ENCODE measurements at places on chromosomes 5 and 9.

- DNase-seq: no peak
These were observed 488.1 kb upstream of the PAPPA start for GRCh38 chr9:115665519-115665918.

DNA sequence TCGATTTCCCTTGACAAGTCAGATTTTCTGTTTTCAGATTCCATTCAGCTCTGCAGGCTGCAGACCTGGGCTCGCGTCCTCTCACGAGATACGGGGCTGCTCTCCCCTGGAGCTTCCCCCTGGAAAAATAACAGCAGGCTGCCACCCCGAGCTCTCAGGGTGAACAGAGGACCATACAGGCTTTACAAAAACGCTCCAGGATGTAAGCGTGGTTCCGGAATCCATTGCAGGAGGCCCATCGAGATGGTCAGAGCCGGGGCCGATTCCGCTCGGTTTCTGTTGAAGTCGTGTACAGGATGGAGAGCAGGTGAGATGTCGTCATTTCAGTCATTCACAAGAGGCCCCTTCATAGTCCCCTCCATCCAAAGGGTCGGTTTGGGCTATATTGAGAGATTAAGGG lies 297.7 kb upstream of the IRX4 start:
- no peak for DNase-seq

- no peak for DNase-seq
These were observed 26.7 kb downstream of the CYFIP2 start for GRCh38 chr5:157292599-157292998.

DNA sequence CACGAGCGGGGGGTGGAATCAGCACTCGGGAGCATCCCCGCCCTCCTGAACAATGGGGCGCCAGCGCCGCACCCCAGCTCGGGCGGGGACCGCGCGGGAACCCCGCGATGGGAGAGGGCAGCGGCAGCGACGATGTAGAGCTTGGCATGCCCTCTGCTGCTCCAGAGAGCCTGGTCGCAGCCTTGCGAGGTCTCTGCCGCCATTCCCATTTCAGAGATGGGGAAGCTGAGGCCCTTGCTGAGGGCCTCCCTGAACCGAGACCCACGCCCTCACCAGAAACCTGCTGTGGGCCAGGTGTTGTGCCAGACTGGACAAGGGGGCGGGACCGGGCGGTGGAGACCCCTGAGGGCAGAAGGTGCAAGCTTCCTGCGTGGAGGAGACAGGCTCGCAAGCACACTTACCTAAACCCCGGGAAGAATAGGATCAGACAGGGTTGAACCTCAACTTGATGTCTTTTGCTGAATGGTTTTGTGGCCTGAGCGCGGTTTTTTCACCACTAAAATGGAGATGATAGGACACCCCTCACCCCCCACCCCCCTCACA lies 647 bp upstream of the MEGF9 start:
- DNase-seq: no peak

- no peak for DNase-seq
These were observed 8.4 kb downstream of the LHX3 start for GRCh38 chr9:136196404-136197083.

DNA sequence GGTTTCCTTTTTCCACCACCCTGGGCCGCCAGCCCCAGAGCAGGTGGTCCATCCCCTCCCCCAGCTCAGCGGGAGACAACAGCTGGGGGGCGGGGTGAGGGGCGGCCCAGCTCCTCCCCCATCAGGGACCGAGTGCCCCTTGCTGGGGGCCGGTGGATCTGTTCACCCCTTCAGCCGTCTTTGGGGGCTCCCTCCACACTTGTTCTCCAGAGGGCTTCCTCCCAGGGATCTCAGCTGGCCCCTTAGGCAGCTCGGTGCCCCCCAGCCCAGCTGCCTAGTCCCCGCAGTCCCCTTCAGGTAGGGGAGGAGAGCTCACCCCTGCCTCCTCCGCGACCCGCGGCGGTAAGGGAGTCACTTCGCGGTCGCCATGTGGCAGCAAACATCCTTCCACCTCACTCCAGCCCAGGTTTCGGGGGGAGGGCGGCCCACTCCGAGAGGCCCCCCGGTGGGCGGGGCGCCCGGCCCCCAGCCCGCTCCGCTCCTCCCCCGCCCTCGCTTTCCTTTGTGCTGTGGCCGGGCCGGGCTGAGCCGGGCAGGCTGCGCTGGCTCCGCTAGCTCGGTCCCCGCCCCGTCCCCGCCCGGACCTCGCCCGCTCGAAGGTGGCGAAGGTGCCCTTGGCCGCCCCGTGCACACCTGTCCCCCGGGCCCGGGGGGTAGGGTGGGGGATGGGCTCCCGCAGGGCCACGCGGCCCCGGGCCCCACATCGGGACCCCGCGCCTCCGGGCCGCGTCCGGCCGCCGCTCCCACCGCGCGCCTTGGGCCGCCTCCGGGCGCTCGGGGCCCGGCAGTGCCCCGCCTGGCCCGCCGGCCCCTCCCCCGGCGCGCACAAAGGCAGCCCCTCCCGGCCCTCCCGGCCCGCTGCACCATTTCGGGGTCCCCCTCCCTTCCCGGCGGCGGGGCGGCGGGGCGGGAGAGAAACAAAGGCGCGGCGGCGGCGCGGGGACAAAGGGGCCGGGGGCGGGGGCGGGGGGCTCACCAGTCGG lies 683 bp downstream of the DBN1 start:
- no peak for DNase-seq

- DNase-seq: no peak
These were observed 13.1 kb downstream of the NR6A1 start for GRCh38 chr9:124758061-124758460.

DNA sequence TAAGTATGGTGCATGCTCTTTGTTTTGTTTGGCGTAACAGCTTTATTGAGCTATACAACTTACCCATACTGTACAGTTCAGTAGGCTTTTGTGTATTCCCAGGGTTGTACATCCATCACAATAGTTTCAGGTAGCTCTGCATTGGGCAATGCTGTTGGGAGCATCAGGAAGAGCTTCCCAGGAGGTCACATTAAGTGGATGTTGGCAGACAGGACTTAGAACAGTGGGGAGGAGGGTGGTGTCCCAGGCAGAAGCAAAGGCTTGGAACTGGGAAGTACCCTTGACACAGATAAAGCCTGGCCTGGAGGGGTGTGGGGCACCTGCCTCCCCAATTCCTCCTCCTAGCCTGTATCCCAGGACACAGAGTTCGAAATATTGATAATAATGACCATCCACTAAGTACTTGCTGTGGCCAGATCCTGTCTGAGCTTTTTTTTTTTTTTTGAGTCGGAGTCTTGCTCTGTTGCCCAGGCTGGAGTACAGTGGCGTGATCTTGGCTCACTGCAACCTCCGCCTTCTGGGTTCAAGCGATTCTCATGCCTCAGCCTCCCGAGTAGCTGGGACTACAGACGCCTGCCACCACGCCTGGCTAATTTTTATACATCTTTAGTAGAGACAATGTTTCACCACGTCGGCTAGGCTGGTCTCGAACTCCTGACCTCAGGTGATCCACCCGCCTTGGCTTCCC lies 1.3 kb downstream of the BBLN start:
- no peak for DNase-seq

DNA sequence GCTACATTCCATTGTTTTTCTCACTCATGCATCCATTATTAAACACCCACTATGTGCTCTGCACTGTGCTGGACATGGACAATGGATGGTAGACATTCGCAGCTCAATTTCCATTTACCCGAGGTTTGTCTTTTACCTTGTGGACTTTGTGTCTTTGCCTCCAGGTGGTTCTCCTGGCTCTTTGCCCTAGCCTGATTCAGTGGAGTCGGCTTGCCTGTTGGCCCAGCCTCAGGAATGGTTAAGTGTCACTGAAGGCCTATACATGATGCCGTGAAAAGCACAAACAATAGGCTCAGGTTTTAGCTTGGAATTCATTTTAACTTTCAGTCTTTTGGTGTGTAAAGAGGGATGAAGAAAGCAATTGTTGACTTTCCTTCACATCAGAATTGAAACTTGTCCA lies 16.5 kb upstream of the DMRT3 start:
- DNase-seq: no peak

DNA sequence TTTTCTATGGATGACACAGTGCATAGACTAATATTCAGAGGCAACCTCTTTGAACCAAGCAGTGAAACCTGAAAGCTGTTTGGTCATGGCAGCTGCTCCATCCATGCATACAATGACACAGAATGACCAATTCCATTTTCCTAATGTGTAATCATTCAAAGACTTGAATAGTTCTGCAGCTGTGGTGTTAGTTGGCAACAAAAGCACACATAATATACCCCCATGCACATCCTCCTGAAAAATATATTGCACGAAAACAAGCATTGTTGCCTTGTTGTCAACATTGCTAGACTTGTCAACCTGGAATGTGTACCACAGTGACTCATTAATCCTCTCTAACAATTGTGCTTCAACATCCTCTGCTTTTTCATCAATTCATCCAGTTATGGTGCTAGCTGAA lies 71.0 kb upstream of the SEMA6A start:
- no peak for DNase-seq

DNA sequence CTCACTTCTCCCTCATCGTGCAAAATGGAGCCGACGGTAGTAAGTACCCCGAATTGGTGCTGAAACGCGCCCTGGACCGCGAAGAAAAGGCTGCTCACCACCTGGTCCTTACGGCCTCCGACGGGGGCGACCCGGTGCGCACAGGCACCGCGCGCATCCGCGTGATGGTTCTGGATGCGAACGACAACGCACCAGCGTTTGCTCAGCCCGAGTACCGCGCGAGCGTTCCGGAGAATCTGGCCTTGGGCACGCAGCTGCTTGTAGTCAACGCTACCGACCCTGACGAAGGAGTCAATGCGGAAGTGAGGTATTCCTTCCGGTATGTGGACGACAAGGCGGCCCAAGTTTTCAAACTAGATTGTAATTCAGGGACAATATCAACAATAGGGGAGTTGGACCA lies 979 bp downstream of the PCDHGA12 start:
- no peak for DNase-seq

DNA sequence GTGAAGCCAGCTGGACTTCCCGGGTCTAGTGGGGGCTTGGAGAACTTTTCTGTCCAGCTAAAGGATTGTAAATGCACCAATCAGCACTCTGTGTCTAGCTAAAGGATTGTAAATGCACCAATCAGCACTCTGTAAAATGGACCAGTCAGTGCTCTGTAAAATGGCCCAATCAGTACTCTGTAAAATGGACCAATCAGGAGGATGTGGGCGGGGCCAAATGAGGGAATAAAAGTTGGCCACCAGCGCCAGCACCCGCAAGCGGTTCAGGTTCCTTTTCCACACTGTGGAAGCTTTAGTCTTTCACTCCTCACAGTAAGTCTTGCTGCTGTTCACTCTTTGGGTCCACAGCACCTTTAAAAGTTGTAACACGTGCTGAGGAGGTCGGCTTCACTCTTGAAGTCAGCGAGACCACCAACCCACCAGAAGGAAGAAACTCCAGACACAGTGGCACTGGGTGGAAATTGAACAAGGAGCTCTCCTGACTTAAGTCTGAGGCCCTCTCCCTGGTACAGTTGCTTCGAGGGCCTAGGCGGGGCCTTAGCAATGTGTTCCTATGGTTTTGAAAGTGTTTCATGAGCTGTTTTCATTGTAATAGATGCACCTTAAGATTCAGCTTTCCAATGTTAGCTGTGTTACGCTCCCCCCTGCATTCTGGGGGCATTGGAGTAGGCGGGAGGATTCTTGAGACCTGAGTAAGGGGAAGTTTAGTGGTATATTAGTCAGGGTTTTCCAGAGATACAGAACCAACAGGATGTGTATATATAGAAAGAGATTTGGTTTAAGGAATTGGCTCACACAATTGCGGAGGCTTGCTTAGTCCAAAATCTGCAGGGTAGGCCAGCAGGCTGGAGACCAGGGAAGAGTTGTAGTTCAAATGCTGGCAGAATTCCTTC lies 21.5 kb upstream of the MYO10 start:
- no peak for DNase-seq

GRCh38 chr9:101449071-101449721 lies 13.6 kb upstream of the ALDOB start:
- peak; percentile 82 for DNase-seq

Measured in LoVo (cell line).